Dermis microvascular lymphatic vessel endothelial cell (primary cell): ENCODE measurements at places on chromosomes 16 and 17. TPM values are rescaled to one million over a fixed set of nuclear protein-coding genes. Genes with fewer than 3 reads are reported as not detected.

- no peak for DNase-seq
Measured at GRCh38 chr16:1028056-1028455, 44.5 kb upstream of the SSTR5 start.

GRCh38 chr17:55743103-55743679, 7.7 kb upstream of the PCTP start:
- peak; percentile 56 for DNase-seq

GRCh38 chr17:80835816-80836657, 155.6 kb upstream of the CHMP6 start:
- no peak for DNase-seq

DNA sequence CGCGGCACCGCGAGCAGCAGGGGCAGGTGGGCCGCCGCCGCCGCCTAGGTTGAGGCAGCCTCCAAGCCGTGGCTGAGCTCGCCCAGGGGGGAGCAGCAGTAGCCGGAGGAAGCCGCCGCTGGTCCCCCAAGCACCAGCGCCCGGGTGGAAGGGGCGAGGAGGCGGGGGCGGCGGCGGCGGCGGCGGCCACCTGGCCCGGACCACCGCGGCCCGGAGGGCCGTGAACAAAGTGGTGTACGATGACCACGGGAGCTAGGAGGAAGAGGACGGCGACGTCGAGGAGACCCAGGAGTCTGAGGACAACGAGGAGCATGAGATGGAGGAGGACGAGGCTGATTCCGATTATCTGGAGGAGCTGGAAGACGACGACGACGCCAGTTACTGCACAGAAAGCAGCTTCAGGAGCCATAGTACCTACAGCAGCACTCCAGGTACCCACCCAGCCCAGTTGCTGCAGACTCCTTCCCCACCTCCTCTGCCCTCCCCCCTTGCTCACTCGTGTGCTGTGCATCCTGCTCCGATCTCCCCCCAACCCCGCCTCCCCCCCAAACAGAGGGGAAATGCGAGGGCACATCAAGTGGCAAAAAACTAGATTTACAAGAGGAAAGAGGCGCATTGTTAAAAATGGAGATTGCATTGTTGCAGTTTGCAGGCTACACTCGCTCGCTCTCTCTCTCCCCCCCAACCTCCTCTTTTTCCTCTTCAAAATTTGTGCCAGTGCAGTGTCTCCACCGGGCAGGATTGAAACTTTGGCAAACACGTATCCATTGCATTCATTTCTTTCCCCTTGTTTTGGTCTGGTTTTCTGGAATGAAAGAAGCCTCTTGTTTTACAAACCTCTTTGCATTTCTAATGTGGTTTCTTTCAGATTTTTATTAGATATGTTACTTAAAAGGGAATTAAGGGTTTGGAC, 41.8 kb upstream of the AMZ2 start:
- no peak for DNase-seq

- no peak for DNase-seq
Measured at GRCh38 chr16:79053577-79053976, 547.0 kb downstream of the MAF start.

GRCh38 chr17:18129041-18129502, 20.5 kb downstream of the MYO15A start:
- no peak for DNase-seq

ENPP7 gene
- not detected in 2 replicates for total RNA-seq

ADCY9 gene
- 6.7 and 10.5 TPM in 2 replicates for total RNA-seq
